ENCODE measurements at places on chromosomes 12 and 14.

GRCh38 chr14:91228112-91229004, 16.1 kb downstream of the GPR68 start:
- DNase-seq: peak; percentile 76

- DNase-seq: no peak
Measured at GRCh38 chr12:57420482-57420881, 10.4 kb downstream of the R3HDM2 start.

- DNase-seq: no peak
Measured at GRCh38 chr12:94815958-94816357, 165.6 kb upstream of the TMCC3 start.

DNA sequence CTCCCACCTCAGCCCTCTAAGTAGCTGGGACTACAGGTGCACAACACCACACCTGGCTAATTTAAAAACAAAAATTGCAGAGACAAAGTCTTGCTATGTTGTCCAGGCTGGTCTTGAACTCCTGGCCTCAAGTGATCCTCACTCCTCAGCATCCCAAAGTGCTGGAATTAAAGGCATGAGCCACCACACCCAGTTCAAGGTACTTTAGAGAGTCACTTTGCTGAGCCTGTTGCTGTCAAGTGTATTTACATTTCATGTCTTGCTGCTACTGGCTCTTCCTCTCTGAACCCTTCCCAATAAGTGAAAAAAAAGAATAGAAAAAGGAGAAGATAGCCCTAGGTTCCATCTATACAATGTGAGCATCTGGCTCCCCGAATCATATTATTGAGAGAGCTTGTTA, 38.4 kb downstream of the SLCO1A2 start:
- DNase-seq: no peak

- DNase-seq: no peak
Measured at GRCh38 chr12:118373616-118374015, 909 bp upstream of the TAOK3 start.

Measured in stimulated activated CD4-positive, alpha-beta T cell treated with anti-CD3 and anti-CD28 coated beads, TNF-alpha, amount 100 ng/mL, for 24 hours (primary cell).